CD8-positive, alpha-beta memory T cell (primary cell): ENCODE measurements at places on chromosomes 16 and 17.

DNA sequence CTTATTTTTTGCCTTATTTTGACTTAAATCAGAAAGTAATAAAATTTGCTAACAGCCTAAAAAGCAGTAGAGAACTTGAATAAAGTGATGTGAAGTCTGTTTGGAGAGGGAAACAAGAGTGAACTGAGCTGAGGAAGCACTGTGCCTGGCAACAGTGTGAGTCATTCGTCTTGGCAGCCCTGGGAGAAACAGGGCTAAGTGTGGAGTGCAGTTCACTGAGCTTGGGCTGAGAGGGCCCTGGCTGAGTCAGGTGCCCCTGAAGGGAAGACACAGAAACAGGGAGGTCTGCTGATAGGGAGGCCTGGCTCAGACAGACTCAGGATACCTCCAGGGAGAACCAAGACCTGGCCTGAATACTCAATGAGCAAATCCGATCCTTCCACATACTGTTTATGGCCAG is 132.1 kb downstream of the HS3ST4 start:
- DNase-seq, result no peak

DNA sequence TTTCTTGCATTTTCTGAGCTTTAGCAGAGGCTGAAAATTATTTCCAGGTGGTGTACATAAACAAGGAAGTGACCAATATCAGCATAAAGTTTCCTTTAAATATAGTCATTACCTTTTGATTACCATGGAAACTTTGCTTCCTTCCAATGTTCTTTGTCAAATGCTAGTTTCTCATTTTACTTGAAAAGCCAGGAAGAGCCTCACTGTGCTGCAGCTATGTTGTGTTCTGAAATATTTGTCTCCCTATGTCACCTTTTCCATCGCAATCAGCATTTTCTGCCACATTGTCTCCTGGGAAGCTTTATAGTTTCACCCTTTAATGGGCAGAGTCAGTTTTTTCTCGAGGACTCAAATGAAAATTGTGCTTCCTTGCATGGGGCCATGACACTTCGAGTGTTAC is 496.0 kb downstream of the CDH8 start:
- DNase-seq, result no peak

- DNase-seq, result peak; percentile 55
Measured at GRCh38 chr17:72539981-72540897, 419.4 kb downstream of the SOX9 start.

DNA sequence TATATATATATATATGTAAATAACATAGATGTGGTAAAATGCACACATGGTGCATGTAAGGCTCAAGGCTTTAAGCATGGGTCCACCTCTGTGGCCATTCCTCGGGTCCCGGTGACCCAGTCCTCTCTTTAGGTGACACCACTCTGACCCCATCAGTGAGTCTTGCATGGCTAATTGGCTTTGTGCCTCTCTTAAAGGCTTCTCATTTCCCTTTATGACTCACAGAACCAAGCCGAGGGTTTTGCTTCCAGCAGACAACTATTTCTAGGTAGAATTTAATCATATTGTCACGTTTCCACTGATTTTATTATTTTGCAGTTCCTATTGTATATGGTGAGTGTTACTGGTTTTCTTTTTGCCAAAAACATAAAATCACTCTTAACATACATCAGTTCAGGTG is 59.7 kb downstream of the PLCG2 start:
- DNase-seq, result no peak

- no peak for DNase-seq
Measured at GRCh38 chr17:40347319-40348135, 17.0 kb downstream of the GJD3 start.

DNA sequence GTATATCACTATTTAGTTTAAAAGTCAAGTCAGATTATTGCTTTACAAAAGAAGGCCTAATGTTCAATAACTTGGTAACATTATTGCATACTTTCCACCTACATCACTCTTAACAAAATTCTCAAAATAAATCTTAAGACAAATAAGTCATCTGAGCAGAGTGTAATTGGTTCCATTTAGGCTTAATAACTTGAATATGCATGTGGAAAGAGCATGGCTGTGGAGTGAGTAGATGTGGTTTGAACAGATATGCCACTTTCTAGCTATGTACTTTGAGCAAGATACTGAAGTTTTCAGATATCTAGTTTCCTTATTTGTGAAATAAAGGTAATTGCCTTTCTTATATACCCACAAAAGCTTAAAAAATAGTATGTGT is 6.7 kb upstream of the EVI2A start:
- no peak for DNase-seq

- DNase-seq, result no peak
Measured at GRCh38 chr16:89371968-89372634, 118.3 kb downstream of the ANKRD11 start.

GRCh38 chr16:11082860-11083388 is 138.6 kb downstream of the CLEC16A start:
- DNase-seq, result no peak
